ACHN (cell line): ENCODE measurements at places on chromosomes 4 and X.
A peak's percentile ranks its signal among the peaks of the same experiment; 100 is the strongest.

DNA sequence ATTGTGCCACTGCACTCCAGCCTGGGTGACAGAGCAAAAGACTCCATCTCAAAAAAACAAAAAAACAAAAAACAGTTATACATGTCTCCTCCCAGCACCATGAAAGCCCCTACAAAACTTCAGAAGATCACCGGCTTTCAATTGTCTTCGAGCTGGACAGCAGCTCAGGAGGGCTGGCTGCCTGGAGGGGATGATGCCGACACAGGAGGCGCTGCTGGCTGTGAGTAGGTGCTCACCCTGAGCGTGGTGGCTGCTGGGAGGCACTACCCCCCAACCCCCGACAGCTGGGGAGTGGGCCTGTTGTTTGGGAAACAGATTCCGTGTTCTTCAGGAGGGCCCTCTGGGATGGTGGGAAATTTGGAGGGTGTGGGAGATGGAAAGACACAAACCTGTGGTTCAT lies 6.9 kb upstream of the ELF4 start:
- DNase-seq: no peak

DNA sequence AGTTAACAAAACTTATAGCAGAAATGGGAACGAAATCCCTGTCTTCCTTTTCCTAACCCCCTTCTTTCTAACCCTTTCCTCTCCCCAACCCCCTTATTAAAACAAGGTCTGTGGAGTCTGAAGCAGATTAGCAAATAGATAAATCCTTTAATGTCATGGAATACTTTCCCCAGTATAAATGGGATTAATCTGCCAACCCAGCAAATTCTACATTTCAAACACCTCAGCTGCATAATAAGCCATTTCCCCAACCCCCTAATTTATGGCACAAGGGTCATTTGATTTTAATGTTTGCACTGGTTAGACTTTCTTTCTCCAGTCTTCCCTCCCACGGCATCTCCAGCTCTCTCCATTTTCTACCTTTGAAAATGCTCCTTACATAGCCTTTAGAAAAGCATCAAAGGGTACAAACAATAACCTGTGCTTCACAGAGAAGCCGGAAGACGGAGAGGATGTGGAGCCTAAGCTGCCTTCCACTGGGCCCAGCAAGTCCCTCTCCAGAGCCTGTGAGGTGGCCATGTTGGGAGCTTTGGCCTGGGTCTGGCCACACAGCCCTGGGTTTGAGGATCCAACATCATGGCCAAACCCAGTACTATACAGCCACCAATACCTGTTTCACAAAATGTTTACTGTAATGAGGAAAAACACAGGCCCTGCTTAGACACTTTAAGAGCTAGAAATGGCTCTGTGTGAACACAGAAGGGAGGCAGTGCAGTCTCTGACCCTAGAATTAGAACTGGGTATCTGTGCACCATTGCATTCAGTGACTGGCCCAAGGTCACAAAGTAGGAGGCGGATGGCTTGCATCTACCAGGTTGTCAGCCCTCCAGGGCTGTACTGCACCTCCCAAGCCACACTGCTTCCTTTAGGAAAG lies 56.9 kb upstream of the SPRY1 start:
- DNase-seq: no peak

- no peak for DNase-seq
Observed at GRCh38 chr4:121439669-121440068, 58.9 kb upstream of the QRFPR start.

- DNase-seq: no peak
Observed at GRCh38 chr4:12270546-12270945, 841.9 kb upstream of the HS3ST1 start.

DNA sequence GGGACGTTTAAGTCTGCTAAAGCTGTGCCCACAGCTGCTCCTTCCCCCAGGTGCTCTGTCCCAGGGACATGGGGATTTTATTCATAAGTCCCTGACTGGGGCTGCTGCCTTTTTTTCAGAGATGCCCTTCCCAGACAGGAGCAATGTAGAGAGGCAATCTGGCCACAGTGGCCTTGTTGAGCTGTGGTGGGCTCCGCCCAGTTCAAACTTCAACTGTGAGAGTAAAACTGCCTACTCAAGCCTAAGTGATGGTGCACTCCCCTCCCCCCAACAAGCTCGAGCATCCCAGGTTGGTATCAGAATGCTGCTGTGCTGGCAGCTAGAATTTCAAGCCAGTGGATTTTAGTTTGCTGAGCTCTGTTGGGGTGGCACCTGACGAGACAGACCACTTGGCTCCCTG lies 1371.4 kb downstream of the ADGRL3 start:
- no peak for DNase-seq

GRCh38 chrX:138858438-138858837 lies 146.9 kb upstream of the FGF13 start:
- no peak for DNase-seq

GRCh38 chrX:51743179-51743957 lies at the start of gene GSPT2:
TSS of gene GSPT2 (plus strand) at chrX:51743442. CDS start at chrX:51743627, 185 bp downstream.
- DNase-seq: peak; percentile 61

DNA sequence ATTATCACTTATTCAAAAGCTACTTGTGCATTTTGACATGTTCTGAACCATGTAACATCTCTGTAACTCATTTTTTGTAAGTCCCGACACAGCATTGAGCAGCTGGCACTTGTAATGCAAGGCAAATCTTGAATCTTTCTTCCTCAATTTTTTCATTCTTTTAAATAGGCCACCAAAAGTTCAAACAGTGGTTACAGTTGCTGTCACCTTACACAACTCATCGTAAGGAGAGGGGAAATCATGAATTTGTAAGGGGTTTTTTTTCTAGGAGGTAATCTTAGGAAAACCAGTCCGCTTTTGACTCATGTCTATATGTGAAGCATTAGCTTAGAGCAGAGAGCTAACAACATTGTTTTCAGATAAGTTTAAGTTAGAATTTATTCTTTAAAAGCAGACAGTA lies 124.5 kb downstream of the PDLIM5 start:
- DNase-seq: no peak

- DNase-seq: no peak
Observed at GRCh38 chr4:140286456-140286855, 87.0 kb upstream of the SCOC start.
